ENCODE measurements at places on chromosomes 5 and 9. TPM values are rescaled to one million over a fixed set of nuclear protein-coding genes. Genes with fewer than 3 reads are reported as not detected.

Gene CCNO
- not detected for total RNA-seq

Gene PLEKHG4B
- total RNA-seq: not detected

DNA sequence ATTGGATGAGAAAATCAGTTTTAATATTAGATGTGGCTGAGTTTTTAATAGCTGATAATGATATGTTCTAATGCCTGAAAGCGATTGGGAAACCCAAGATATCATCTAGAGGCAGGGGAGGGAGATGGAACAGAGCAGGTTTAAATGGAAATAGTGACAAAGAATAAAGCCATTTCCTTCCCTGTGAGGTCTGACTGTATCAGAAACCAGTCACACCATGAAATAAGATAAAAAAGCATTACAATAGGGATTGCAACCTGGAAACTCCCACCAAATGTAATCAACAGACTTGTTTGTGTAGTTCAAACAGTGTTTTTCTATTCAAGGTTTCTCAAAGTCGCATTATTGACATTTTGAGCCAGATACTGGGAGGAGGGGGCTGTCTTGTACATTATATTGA, 110.1 kb upstream of the SMIM23 start:
- no peak for DNase-seq

GRCh38 chr9:83142389-83142788, 79.4 kb upstream of the RASEF start:
- no peak for DNase-seq

- no peak for DNase-seq
Measured at GRCh38 chr5:55211184-55211874, 15.8 kb downstream of the MCIDAS start.

DNA sequence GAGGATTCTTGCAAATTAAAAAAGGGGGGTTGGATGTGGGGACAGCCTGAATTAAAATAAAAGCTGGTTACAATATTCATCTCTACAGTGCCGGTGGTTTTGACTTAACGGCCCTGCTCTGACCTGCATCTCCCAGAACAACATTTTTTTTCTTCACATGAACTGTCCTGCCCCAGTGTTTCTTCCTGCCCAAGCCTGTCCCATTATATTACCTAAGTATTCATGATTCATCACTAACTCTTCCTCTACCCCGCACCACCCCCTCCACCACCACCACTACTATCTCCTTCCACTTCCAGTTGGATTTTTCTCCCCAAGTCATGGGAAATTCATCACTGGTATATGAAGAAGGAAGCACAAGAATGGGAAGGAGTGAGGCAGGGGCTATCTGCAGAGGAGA, 90.1 kb downstream of the ZFAND5 start:
- DNase-seq: no peak

DNA sequence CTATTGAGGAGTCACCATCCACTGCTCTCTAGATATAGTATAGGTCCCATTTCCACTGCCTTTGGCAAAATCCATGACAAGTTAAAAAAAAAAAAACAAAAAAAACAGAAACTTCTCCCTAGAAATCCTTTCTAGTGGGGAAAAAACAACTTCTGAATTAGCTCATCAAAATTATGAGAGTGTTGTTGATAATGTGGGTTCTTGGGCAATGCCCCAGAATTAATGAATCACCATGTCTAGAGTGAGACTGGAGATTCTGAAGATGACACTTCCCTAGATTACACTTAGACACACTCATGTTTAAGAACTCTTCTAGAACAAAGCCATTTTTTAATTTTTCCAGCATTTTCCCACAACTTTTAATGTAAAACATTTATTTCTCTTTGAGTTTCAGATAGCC, 728.0 kb upstream of the C9orf72 start:
- DNase-seq: no peak
